Activated naive CD8-positive, alpha-beta T cell treated with anti-CD3 and anti-CD28 coated beads for 36 hours (primary cell): ENCODE measurements at places on chromosomes 6 and 20. TPM values are rescaled to one million over a fixed set of nuclear protein-coding genes. Genes with fewer than 3 reads are reported as not detected.

Gene SAMD5
- not detected for total RNA-seq

DNA sequence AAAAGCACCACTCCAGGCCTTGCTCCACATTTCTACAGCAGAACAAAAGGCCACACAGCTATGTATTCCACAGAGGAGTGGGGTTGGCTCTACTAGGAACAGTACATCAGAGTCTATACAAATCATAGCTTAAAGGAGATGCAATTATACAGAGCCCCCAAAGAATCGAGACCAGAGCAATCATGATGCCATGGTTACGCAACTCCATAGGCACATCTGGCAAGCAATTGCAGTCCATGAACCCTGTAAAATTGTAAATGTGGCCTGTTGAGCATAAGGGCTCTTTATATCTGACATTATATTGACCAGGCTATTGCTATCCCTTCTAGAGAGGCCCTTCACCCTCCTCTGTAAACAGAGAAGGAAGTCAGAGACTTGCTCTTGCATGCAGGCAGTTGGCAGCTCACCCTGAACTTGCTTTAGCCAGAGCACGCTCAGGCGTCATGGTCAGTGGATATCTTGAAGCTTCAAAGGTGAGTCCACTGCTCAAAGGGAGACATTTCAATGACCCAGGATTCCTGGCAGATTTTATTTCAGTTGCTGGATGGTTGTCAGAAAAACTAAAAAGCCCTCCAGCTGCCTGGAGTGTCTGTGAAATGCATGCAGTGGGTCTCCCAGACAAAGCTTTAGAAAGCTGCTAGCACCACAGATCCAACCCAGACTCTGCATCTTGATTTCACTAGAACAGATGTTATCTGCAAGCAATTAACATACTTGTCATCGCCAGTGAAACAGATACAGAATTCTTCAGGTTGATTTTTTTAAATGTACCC is 357.2 kb downstream of the CENPW start:
- DNase-seq = no peak

DNA sequence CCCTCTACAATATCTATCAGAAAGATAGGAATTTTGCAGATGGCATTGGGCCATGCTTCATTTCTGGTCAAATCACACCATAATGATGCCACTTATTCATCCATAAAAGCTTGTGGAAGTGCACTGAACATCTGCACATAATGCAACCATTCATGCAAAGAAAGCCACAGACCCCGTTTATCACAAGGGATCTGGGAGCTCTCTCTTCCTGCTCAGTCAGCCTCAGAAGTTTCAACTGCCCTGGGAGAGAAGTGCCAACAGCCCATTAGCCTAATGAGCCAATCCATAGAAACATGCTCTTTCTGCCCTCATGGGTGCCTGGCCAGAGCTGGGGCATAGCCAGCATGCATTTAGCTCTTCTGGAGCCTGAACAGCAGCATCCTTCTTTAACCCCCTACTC is 85.8 kb downstream of the SLC35F1 start:
- DNase-seq = no peak

Gene VSX1
- not detected for total RNA-seq

Gene PRSS35
- total RNA-seq = not detected

Gene TFAP2B
- not detected for total RNA-seq

Gene ACTL10
- 4.1 TPM for total RNA-seq

DNA sequence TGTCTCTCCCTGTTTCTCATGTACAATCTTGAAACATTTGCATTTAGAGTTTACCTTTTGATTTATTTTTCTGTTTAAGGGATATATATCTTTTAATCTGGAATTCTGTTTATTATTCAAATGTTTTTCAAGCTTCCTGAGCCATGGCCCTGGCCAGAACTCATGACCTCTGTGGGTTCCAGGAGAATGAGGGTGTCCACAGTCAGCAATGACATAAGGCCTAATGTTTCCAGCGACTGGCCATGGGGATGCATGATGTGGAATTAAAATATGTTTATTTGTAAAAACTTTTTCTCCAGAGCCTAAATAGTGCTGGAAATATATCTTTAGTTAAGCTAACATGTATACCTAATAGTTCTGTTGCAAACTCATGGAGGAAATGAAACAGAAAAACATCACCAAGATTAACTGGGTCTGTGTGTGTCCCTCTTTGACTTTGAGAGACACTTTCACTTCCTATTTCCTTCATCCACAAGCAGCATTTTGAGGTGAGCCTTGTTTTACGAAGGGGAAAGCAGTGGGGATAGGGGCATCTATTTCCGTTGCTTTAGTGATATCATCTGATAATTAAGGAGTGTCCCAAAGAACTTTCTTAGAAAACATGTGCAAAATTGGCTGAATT is 87.6 kb downstream of the SMOC2 start:
- no peak for DNase-seq

DNA sequence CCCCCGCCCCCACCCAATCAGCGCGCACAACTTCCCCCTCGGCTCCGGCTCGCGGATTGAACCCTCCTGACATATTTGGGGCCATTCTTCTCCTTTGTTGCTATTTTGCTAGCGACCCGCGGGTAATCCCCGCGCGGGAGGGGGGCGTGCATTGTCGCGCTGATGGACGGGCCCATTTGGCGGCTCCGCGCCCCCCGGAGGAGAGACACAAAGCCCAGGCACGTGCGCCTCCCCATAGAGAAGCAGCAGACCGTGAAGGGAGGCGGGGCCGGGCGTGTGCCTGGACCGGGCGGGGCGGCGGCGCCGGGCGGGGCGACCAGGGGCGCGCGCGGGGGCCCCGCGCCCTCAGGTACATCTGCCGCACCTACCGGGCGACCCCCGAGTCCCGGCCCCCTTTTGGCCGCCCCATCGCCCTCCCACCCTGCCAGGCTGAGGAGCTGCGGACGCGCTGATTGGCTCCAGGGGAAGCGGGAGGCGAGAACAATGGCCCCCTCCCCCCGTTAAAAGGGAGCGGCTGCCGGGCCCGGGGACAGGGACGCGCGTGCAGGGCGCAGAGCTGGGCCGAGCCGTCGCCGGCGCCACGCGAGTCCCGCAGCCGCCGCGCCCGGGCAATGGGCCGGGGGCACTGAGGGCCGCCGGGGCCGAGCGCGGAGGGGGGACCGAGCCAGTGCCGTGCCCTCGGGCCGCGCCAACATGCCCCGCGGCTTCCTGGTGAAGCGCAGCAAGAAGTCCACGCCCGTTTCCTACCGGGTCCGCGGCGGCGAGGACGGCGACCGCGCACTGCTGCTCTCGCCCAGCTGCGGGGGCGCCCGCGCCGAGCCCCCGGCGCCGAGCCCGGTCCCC is at the start of gene INSM1:
Gene INSM1 (plus strand): TSS at position 530 of the 843 bp plus-strand sequence. CDS start 164 bp downstream, at position 694.
- DNase-seq = peak; percentile 7

Gene XKR7
- total RNA-seq = 0.04 TPM

Gene KCNK15
- total RNA-seq = 0.48 TPM

- no peak for DNase-seq
Measured at GRCh38 chr20:51064137-51064536, 41.2 kb upstream of the KCNG1 start.

DNA sequence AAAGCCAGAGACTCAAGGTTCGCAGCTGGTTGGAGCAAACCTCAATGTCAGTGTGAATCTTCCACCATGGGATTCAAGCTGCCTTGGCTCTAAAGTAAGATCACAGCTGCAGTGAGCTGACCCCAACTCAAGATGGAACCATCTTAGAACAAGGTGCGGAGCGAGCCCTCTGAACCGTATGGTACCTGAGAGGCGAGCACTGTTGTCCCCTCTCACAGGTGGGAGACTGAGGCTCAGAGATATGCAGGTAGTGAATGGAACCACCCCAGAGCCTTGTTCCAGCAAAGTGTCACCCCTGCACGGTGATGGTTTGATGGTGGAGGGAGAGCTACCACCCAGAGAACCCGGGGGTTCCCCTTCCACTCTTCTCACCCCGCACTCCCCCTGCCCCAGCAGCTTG is 52.5 kb downstream of the BMP7 start:
- DNase-seq = no peak

GRCh38 chr20:37907677-37908401 is 4.9 kb downstream of the VSTM2L start:
- DNase-seq = no peak

DNA sequence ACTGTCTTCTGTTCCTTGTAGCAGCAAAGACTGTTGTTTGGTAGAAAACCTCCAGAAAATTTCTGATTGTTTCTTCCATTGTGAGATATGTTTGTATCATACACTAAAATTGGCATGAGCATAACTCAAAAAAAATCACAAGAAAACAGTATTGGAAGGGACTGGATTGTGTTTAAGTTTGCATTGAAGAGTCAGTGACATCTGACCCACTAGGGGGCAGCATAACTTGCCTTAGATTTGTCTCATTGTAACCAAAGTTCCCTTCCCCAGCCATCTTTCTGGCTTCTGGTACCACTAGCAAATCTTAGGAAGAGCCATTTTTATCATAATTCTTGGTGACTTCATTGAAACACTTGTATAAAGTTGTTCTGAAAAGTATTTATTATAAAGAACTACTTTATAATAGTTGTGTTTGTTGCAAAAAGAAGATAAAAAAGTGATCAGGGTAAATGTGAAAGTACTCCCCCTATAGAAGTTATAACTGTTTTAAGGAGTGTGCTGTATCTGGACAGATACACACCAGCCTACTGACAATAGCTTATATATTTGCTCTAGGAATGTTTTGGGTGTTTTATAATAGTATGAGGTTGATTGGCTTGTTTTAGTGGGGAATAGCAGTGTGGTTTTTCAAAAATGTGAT is 7.7 kb downstream of the CSTF1 start:
- DNase-seq = peak; percentile 37

GRCh38 chr6:113813142-113813541 is 44.0 kb upstream of the MARCKS start:
- DNase-seq = no peak

DNA sequence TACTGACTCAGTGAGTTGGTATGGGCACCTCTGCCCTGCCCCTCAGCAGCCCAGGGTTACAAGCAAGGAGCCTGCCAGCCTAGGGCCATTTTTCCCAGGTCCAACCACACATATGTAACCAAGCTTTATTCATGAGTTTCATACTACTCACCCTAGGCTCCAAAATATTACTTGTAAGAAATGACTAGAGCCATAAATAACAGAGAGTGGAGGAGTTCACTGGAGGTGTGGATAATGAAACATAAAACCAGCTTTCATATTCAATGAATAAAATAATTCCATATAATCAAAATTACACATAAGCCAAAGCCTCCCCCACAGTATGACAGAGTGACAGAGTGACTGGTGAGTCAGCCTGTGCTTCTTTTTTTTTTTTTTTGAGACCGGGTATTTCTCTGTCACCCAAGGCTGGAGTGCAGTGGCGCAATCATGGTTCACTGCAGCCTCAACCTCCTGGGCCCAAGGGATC is 229.8 kb upstream of the SASH1 start:
- DNase-seq = no peak

- peak; percentile 50 for DNase-seq
Measured at GRCh38 chr6:26594730-26595632, 1.8 kb upstream of the ABT1 start.

Gene RNF217
- 0.12 TPM for total RNA-seq

DNA sequence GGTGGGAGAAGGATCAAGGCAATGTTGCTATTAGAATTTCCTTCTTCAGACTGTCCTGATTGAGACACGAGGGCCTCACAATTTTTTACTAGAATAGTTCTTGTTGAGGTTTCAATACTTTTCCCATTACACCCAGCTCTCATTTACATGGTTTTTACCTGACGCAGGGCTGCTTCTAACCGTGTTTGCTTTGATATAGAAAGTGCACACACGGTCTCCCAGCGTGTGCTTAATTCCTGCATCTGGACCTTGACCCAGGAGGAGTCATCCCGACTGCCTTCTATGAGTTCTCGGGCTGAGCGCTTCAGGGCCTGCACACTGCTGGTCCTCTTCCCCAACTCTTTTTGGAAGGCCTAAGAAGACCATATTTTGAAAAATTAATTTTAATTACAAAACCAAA is 160.2 kb downstream of the DST start:
- DNase-seq = no peak

GRCh38 chr6:47789553-47789952 is 7.7 kb downstream of the OPN5 start:
- no peak for DNase-seq

Gene PHACTR3
- total RNA-seq = not detected

GRCh38 chr6:80366714-80367113 is 260.2 kb downstream of the BCKDHB start:
- DNase-seq = no peak

GRCh38 chr20:479487-479886 is 17.2 kb upstream of the TBC1D20 start:
- DNase-seq = no peak

GRCh38 chr6:159969921-159970320 is 1.0 kb downstream of the IGF2R start:
- no peak for DNase-seq

DNA sequence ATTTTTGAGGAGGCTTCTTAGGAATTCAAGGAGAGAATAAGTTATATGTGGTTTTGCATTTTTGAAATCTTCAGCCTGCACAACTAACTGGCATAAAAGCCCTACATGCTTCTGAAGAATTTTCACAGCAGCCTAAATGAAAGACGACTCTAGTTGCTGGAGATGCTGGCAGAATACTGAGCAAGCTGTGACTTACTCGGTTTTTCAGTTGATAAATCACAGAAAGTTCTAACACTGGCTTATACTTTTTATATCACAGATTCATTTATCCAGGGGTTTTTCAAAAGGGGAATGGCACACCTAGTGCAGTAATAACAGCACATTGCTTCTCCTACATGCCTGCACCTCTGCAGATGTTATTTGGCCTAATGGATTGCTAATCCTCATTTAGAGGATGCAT is 134.6 kb downstream of the IMPG1 start:
- no peak for DNase-seq

Gene MPIG6B
- total RNA-seq = 0.16 TPM

GRCh38 chr6:4029687-4030086 is 49.2 kb downstream of the FAM217A start:
- no peak for DNase-seq

DNA sequence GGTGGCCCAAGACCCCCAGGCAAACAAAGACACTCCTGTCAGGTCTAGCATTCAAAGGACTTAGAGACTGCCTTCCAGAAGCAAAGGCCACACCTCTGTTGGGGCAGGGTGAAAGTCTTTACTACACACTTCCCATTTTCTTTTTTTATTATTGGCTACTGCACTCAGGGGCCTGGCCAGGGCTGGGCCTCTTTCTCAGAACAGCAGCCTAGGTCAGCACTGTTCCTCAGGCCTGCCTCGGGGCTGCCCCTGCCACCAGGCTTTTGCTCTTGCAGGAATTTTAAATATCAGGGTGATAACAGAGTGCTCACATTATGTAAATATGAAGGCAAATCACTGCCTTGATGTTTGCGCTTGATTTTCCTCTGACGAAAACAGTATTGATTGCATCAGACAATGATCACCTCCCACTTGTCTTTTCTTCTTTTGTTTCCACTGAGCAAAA is 18.5 kb downstream of the GSTA4 start:
- peak; percentile 37 for DNase-seq

Gene CST4
- not detected for total RNA-seq

- no peak for DNase-seq
Measured at GRCh38 chr6:21103626-21104224, 489.8 kb upstream of the SOX4 start.

GRCh38 chr20:25076731-25077609 is 5.0 kb downstream of the VSX1 start:
- no peak for DNase-seq

Gene TXLNB
- 0.18 TPM for total RNA-seq

DNA sequence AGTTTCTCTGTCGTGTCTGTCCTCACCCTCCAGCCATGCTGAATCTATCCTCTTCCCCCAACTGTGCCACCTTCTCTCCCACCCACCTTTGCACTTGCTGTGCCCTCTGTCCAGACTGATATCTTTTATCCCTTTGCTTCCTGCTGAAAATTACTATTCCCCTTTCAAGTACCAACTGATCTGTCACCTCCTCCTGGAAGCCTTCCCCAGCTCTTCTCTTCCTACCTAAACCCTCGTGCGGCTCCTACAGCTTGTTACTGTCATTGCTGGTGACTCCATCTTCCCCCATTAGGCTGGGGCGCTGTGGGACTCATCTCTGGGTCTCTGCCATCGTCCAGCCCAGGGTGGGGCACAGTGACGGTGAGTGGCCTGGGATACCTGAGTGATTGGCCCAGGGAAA is 1.1 kb downstream of the BPIFB6 start:
- no peak for DNase-seq
